ENCODE measurements at places on chromosomes 16 and 17.

DNA sequence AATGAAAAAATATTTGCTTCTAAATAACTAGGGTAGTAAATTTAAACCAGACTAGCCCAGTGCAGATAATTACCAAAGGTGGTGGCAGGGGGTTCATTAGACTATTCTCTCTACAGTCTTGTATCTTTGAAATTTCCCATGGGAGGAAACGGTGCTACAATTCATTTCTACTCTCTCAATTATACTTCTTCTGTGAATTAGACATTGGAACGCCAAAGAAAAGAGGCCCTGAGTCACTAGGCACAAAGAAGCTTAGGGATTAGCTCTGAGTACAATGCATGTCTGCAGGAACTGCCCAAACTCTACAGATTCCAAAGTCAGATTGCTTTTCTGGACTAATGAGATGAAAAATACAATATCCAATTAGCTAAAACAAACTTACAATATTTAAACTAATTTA, 30.7 kb upstream of the ARL6IP1 start:
- DNase-seq: no peak

DNA sequence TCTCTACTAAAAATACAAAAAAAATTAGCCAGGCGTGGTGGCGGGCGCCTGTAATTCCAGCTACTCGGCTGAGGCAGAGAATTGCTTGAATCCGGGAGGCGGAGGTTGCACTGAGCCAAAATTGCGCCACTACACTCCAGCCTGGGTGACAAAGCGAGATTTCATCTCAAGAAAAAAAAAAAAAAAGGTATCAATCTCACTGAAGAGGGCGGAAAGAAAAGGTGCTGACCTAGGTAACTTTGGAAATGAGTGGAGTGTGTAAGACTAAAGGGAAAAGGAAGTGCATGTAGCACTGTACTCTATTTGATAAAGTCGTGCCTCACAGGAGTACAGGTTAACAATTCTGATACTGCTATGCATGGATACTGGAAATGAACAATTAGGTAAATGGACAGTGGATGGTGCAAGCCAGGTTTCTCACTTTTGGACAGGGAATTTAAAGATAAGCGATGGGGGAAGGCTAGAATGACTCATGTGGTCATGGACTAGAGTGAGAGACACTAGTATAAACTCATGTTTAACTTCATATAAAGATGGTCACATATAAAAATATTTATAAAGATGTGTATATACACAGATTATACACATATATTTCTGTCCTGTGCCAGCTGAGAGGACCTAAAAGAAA, 142.9 kb downstream of the CDK5R1 start:
- no peak for DNase-seq

GRCh38 chr17:64320613-64321553, 57.8 kb upstream of the TEX2 start:
- DNase-seq: peak; percentile 64

GRCh38 chr17:56593086-56593645, 333 bp upstream of the NOG start:
- DNase-seq: peak; percentile 49

GRCh38 chr16:84883301-84883700, 63.5 kb downstream of the CRISPLD2 start:
- no peak for DNase-seq

- DNase-seq: peak; percentile 81
These were observed 1.3 kb upstream of the HIC1 start for GRCh38 chr17:2053380-2054261.

DNA sequence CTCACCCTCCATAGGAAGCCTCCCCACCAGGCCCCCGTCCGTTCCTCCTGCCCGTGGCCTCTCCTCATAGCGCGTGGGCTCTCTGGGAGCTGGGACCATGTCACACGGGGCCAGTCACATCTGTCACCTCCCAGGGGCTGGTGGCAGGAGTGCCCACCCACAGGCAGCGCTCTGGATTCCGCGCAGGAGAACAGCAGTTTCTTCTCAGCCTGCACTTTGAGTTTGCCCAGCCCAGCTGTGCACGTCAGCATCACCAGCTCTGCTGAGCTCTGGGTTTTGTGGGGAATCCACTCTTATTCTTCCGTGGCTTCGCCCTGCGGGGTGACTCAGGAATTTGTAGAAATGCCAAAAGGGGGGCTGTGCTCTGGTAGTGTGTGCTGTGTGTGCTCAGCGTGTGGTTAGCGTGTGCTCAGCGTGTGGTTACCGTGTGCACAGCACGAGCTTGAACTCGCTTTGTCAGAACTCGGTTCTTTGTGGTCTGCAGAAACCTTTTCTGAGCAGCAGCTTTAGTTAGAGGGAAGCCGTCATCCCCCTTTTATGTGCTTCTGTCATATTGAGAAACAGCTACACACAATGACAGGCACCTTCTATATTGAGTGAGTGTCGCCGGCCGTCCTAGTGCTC, 3.2 kb downstream of the ACSF3 start:
- DNase-seq: peak; percentile 49

GRCh38 chr16:12750554-12750918, 53.2 kb downstream of the CPPED1 start:
- DNase-seq: peak; percentile 32

DNA sequence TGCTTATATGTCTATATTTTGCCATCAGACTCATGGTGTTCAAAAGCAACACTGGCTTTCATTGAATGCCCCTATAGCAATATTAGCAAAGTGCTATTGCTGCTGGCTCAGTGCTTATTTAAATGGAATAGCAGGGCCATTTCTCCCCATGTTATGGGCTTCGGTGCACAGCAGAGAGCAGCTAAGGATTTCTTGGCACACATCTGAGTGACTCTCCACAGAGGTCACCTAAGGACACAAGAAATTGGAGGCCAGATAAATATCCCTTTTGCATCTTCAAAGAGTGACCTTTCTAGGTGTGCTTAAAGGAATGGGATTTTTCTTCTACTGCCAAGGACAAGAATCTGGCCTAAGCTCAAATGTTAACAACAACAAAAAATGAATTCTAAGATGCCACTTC, 751.8 kb downstream of the CDH11 start:
- DNase-seq: no peak
